ENCODE measurements at places on chromosomes 7 and 10.

GRCh38 chr10:98023024-98023423, 7.4 kb downstream of the CRTAC1 start:
- H3K27me3 ChIP-seq, result peaks cover 2% of the 10 kb centered on the region
- no peak for DNase-seq
- H3K4me1 ChIP-seq, result peaks cover 4% of the 10 kb centered on the region
- H3K36me3 ChIP-seq, result no peaks in the 10 kb centered on the region

DNA sequence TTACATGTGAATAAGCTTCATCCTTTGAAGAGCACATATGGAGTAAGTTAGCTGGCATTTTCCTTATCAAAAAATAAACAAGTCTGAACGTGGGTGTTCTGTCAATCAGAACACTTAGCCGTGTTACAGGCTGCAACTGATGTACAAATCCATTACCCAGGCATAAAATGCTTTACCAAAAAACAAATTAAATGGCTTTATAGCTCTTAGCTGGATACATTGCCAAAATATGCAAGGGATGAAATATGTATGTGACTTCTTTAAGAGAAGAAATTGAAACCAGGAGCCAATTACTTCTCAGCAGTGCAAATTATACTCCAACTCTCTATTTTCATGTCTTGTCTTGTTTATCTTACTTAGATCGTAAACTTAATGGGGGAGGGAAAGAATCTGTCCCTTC, 214.8 kb downstream of the DGKB start:
- no peaks in the 10 kb centered on the region for H3K4me1 ChIP-seq
- no peak overlapping the region for H3K27ac ChIP-seq
- no peak for DNase-seq
- no peaks in the 10 kb centered on the region for H3K36me3 ChIP-seq

DNA sequence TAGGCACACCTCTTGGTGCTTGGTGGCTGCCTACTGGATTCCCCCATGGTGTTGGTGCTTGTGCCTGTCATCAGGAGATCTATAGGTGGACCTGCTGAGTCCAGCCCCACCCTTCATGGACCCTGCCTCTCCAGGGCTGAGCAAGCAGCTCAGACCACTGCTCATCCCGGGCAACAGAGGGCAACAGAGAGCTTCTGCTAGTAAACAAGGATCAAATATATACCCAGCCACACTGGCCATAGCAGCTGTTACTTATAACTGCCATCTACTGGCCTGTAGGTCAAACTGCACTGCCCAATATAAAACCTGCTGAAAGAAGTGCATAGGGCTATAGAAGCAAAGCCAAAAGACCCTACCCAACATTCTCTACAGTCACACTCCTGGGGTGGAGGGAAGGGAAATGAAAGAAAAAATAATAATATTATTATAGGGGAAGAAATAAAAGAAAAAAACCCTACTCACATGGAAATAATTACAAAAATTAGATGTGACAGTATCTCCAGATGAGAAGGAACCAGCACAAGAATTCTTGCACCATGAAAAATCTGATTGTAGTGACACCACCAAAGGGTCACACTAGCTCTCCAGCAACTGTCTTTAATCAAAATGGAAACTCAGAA, 54.9 kb upstream of the ZNF800 start:
- H3K4me3 ChIP-seq, result no peak overlapping the region
- H3K27me3 ChIP-seq, result no peaks in the 10 kb centered on the region
- H3K27ac ChIP-seq, result no peak overlapping the region
- H3K4me1 ChIP-seq, result no peaks in the 10 kb centered on the region
- H3K36me3 ChIP-seq, result peaks cover 5% of the 10 kb centered on the region
- peak; percentile 9 for DNase-seq

- peaks cover 1% of the 10 kb centered on the region for H3K27me3 ChIP-seq
- H3K36me3 ChIP-seq, result no peaks in the 10 kb centered on the region
- H3K4me3 ChIP-seq, result no peak overlapping the region
- H3K27ac ChIP-seq, result no peak overlapping the region
- peaks cover 31% of the 10 kb centered on the region for H3K4me1 ChIP-seq
Observed at GRCh38 chr7:28678431-28678965, 266.2 kb downstream of the CREB5 start.

DNA sequence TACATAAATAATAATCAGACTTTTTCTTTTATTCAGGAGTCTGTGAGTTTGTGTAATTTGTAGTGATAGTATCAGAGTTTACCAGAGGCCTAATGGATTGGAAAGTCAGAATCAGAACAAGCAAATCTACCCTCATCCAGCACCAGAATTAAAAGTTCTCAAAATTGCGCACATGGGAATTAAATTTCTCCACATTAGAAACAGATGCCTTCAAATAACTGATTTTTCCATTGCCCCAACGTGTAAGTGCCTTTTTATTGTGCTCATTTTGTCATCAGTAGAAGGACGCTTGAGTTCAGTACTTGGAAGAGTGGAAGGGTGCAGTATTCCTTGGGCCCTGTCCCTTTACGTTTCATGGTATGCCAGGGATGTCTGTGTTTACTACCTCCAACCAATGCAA, 32.8 kb downstream of the BICC1 start:
- no peaks in the 10 kb centered on the region for H3K4me1 ChIP-seq
- H3K27me3 ChIP-seq, result no peaks in the 10 kb centered on the region
- no peak overlapping the region for H3K4me3 ChIP-seq
- no peak for DNase-seq
- no peak overlapping the region for H3K27ac ChIP-seq

GRCh38 chr7:142754681-142755575, 5.7 kb downstream of the PRSS1 start:
- H3K27ac ChIP-seq, result no peak overlapping the region
- no peak for DNase-seq
- no peaks in the 10 kb centered on the region for H3K36me3 ChIP-seq
- H3K4me1 ChIP-seq, result no peaks in the 10 kb centered on the region
- H3K4me3 ChIP-seq, result no peak overlapping the region
- peaks cover 4% of the 10 kb centered on the region for H3K27me3 ChIP-seq

Measured in endothelial cell (in vitro differentiated cells).